Posterior cingulate gyrus (tissue), 11 donors: ENCODE measurements at places on chromosomes 7 and 10.

DNA sequence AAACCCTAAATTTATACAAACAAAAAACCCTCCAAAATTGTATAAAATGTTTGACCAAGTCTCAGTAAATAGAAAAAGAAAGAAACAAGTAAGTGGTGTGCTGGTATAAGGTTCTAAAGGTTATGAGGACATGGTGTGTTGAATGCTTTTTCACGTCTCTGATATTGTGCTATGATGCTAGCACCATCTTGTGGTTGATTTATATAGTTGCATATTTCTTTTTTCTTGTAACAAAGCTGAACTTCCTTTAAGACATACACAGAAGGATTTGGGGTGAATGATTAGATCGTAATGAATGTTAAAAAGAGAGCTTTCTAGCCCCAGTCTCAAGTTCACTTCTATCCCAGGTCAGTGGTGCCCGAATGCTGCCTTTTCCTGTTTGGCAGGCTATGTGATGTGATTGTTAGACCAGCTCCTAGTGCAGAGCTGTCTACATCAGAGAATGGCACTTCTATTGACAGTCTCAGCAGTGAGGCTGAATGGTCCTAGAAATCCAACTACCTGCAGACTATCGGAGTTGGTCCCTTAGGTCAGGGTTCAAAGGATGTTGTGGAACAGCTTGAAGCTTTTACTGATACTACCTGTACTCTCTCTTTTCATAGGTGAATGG, 25.0 kb downstream of the VTI1A start:
- no peak for DNase-seq

GRCh38 chr7:85897967-85898366, 711.1 kb upstream of the SEMA3D start:
- no peak for DNase-seq

GRCh38 chr10:51090190-51090589, 15.9 kb downstream of the PRKG1 start:
- DNase-seq: no peak

DNA sequence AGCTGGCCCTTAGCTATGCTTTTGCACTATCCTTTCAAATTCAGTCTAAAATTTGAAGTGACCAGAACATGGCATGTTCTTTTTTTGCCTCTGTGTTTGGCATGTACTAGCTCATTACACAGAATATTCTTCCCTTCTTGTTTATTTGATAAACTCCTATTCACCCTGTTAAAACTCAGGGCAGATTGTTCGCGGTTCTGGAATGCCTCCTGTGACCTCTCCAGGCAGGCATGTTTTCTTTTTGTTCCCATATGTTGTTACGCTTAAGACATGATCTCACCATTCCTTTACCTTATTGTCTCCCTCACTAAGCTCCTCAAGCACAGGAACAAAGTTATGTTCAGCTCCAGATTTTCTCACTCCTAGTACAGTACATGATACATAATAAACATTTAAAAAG, 181.7 kb downstream of the CCSER2 start:
- no peak for DNase-seq

- DNase-seq: no peak
Observed at GRCh38 chr7:113664867-113665266, 253.9 kb downstream of the PPP1R3A start.
